ENCODE measurements at places on chromosomes 1 and 21. TPM values are rescaled to one million over a fixed set of nuclear protein-coding genes. Genes with fewer than 3 reads are reported as not detected.

DNA sequence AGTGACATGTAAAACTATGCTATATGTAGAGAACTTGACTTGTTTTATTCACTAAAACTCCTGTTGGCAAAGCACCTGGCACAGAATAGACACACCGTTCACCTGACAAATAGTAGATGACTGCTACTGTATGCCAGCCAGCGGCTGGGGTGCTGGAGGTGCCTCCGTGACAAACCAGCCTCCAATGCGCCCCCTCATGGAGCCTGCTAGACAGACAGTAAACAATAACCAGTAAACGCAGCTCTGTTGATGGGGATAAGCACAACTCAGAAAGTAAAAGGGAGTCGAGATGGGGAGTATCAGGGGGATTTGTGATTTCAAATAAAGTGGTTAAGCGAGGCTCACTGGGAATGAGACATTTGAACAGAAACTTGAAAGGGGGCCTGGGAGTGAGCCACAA lies 107.2 kb downstream of the PRDM2 start:
- no peak overlapping the region for H3K4me3 ChIP-seq
- DNase-seq: no peak
- no peaks in the 10 kb centered on the region for H3K36me3 ChIP-seq
- H3K27ac ChIP-seq: no peak overlapping the region
- no peaks in the 10 kb centered on the region for H3K27me3 ChIP-seq
- peaks cover 6% of the 10 kb centered on the region for H3K4me1 ChIP-seq

GRCh38 chr1:4033129-4033676 lies 133.1 kb upstream of the C1orf174 start:
- DNase-seq: no peak
- peaks cover 13% of the 10 kb centered on the region for H3K27me3 ChIP-seq
- H3K27ac ChIP-seq: no peak overlapping the region
- no peaks in the 10 kb centered on the region for H3K36me3 ChIP-seq
- peaks cover 6% of the 10 kb centered on the region for H3K4me1 ChIP-seq

GRCh38 chr1:222242492-222242891 lies 305.4 kb downstream of the HHIPL2 start:
- H3K4me1 ChIP-seq: no peaks in the 10 kb centered on the region
- no peaks in the 10 kb centered on the region for H3K36me3 ChIP-seq
- H3K27ac ChIP-seq: no peak overlapping the region
- DNase-seq: no peak

- peaks cover 84% of the 10 kb centered on the region for H3K27me3 ChIP-seq
- H3K27ac ChIP-seq: no peak overlapping the region
- no peak overlapping the region for H3K4me3 ChIP-seq
- no peaks in the 10 kb centered on the region for H3K36me3 ChIP-seq
- DNase-seq: peak; percentile 69
- H3K4me1 ChIP-seq: no peaks in the 10 kb centered on the region
Measured at GRCh38 chr1:993379-993995, 6.4 kb downstream of the HES4 start.

DNA sequence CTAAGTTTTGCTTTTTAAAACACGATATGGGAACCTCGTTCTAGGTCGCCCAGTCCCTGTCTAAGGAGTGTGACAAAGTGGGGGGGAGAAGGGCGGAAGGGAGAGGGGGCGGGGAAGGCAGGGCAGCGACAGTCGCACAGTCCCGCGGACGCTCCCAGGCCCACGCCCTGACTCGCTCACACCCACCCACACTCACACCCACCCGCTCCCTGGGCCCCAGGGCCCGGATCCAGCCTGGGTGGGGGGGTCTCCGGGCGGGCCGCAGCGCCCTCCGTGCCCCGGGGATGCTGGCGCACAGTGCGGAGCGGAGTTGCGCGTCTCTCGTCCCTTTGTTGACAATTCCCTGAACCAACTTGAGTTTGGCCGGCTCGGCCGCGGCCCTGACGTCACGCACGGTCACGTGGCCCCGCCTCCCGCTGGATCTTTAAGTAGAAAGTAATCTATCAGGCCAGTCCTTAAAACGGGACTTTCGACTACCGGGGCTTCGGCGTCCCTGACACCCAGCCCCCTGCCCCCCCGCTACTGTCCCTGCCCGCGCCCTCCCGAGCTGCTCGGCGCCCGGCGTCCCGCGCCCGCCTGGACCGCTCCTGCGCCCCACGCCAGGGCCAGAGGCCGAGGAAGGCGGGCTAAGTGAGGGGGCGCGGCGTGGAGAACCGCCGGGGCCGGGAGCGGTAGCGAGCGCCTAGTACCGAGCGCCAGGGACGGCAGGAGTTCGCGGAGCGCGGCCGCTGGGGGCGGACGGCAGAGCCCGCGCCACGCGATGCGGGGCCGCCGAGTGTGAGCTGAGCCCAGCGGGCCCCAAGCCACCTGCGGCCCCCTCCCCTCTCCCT lies at the start of gene FOXD3:
FOXD3 (plus strand) TSS at position 454 of the 830 bp plus-strand sequence. CDS start 492 bp downstream, outside the sequence.
- peak; percentile 84 for DNase-seq
- H3K27me3 ChIP-seq: peaks cover 100% of the 10 kb centered on the region
- peak within 1 kb of the TSS; percentile 29 for H3K4me3 ChIP-seq
- no peak within 1 kb of the TSS for H3K27ac ChIP-seq

GRCh38 chr1:53517821-53518352 lies 58.7 kb downstream of the DMRTB1 start:
- H3K4me1 ChIP-seq: no peaks in the 10 kb centered on the region
- H3K27me3 ChIP-seq: no peaks in the 10 kb centered on the region

TNFAIP8L2 gene
- total RNA-seq: 45.3 TPM
